NCI-H2171 (cell line): ENCODE measurements at places on chromosomes 7 and 10.
A peak's percentile ranks its signal among the peaks of the same experiment; 100 is the strongest.

DNA sequence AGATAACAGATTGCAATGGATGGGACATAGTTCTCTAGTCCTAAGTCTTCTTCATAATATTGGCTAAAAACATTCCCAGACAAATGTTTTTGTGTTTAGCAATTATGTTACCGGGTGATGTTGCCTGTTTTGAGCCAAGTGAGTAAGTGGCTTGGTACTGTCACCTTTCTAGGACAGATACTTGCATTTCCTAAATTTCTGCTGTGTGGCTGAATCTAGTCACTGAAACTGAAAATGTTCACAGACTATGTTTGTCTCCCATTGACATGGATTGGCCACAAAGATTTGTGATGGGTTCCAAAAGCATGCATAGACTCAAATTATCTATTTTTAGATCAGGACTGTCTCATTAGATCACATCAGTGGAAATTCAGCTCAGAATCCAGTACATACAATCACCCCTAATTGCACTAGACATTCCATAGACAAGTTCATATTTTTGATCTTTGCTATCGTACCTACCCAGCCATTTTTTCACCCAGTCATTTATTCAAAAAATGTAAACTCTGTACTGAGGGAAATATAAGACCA is 1222.1 kb upstream of the AUTS2 start:
- DNase-seq: no peak

- DNase-seq: no peak
Measured at GRCh38 chr10:21297603-21298383, 227.7 kb downstream of the SKIDA1 start.

GRCh38 chr10:17431871-17432311 is 22.5 kb downstream of the ST8SIA6 start:
- no peak for DNase-seq

- peak; percentile 70 for DNase-seq
Measured at GRCh38 chr7:103447073-103447960, 1.3 kb upstream of the SLC26A5 start.

DNA sequence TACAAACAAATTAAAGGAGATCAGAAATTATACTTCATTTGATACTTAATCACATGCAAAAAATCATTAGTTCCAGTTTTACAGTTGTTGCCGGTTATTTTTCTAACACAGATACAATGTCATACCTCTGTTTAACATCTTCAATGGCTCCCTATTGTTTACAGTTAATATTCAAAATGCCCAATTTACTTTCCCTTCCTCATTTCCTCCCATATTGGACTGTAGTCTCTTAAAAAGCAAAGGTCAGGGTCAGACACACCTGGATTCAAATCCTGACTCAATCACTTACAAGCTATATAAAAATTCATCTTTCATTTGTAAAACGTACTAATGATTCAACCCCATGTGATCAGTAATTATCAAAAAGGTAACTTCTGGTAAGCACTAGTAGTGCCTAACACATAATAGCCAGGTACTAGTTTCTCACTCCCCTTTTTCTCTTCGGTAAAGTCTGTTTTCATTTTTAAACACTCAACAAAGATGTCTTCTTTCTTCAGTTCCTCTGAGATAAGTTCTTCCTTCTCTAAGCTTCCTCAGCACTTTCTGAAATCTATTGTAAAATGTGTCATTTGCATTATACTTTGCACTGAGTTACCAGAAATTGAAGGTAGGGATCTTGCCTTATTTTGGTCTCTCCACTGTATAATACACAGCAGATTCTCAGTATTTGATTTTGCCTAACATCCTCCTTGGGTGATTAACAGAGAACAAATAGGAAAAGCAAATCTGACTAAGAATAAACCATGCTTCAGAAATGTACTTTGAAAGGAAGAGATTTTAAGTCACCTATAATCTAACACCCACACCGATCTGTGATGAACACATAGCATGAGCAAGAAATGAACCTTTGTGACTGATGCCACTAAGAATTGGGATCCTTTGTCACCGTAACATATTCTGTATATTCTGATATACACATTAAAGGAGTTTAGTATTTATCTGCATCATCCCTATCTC is 16.1 kb downstream of the KMT2C start:
- no peak for DNase-seq

DNA sequence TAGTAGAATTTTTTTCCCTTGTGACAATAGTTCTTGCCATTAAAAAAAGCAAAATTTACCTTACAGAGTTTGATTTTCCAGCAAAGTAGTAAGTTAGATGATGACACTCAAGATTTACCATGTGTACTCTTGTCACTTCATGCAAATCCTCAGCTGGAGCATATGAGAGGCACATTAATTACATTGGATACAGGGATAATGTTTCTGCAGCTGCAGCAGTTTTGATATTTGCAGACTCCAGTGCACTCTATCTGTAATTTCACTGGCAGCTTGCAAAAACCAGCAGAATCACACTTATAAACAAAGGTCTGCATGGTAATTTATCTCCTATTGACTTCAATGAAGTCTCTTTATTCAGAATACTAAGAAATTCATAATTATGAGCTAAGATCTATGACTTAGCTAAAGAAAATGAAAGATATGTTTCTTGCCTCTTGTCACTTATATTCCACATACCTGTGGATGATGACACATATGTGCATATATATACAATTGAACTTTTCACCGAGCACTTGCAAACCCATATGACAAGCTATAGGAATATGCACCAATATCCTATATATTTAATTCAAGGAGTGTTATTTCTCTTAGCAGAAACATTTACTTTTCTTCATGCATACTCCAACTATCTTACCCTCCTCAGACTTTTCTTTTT is 530.6 kb downstream of the PHTF2 start:
- peak; percentile 8 for DNase-seq

DNA sequence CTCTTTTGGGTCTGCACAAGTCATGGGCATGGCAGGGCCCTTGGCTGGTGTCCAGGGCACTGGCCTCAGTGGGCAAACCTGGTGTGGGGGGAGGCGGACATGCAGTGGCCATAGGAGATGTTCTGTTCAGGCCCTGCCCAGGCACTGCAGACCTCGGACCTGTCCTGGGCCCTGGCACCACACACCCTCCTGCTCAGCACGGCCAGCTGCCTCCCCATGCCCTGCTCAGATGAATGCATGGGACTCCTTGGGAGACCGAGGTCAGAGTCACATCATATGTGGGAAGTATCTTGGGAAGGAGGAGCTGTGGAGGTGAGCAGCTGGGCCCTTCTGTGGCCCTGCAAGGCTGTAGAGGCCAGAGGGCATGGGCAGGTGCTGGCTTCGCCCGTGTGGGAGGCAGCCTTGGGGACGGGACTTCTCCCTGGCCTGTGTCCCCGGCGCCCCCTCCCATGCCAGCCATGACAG is 130.8 kb downstream of the VIPR2 start:
- no peak for DNase-seq

GRCh38 chr10:54905578-54906192 is 104.7 kb upstream of the PCDH15 start:
- DNase-seq: no peak

GRCh38 chr10:49414496-49414895 is 18.6 kb upstream of the DRGX start:
- no peak for DNase-seq

GRCh38 chr10:102450124-102450373 is 1.3 kb downstream of the C10orf95 start:
- DNase-seq: no peak

GRCh38 chr7:4144811-4145510 is 537.1 kb upstream of the FOXK1 start:
- no peak for DNase-seq

DNA sequence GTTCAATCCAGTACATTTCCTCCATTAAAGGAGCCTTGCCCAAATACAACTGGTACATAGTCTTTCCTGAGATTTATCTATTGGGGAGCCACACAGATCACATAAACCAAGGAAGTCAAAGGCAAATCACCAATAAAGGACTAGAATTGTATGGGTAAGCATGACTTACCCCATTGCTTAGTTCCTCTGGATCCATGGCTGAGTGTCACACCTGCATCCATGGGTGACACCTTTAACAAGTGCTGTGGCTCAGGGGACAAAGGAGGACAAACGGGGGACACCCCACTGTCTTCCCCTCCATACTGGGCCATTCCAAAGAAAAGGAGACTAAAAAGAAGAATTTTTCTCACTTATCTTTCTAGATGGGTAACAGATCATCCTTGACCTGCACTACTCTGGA is 30.4 kb downstream of the ZNF92 start:
- no peak for DNase-seq

GRCh38 chr7:97149843-97150242 is 32.3 kb downstream of the SDHAF3 start:
- DNase-seq: no peak

- no peak for DNase-seq
Measured at GRCh38 chr10:86340176-86340990, 26.2 kb downstream of the GRID1 start.

GRCh38 chr7:78389022-78389421 is 590.4 kb downstream of the PHTF2 start:
- DNase-seq: no peak

DNA sequence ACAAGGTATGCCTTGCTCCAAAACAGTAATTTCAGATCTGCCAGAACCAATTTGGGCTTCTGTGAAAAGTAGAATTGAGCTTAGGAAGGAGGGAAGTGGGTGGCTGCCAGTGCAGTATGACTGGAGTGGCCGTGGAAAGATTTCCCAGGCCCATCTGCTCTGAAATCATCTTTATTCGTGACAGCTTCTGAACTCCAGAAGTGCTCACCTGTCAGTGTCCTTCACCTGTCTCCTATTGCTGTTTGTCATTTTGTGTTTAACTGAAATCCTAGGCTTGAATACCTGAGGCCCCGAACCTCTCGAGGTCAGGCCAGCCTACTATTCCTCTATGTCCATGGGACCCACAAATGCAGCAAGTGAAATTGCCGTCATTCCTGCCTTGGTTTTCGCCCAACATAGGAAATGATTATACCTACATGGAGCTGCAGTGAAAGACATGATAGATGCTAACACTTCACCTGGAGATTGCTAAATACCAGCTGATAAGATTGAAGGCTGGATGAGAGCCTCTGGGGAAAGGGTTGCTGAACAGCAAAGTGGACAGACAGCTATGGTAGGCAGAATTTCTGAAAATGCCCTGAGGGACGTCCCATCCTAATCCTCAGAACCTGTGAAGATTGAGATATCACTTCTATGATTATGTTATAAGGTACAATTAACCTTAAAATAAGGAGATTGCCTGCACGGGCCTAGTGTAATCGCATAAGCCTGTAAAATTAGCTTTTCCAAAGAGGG is 82.1 kb downstream of the C1GALT1 start:
- DNase-seq: no peak
